IMR-90 (cell line): ENCODE measurements at places on chromosomes 2 and 18. TPM values are rescaled to one million over a fixed set of nuclear protein-coding genes. Genes with fewer than 3 reads are reported as not detected.

- DNase-seq = no peak
Measured at GRCh38 chr2:224969633-224970260, 72.5 kb downstream of the DOCK10 start.

DNA sequence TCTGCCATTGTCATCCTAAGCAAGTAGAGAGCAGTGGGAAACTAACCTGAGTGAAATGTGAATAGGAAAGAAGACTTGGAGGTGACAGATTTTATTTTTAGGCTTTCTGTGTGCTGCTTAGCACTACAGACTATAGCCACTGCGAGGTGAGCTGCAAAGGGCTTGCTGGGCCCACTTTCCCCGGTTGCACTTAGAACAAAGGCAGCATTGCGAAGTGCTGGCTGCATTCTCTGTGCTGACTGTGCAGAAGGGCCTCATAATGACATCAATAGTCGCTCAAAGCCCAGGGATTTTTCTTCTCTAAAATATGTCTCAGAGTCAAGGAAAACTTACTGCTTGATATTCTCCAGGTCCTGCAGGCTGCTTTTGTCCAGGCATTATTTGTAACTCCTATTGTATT lies 592.1 kb downstream of the TDRD15 start:
- DNase-seq = no peak

- peak; percentile 41 for DNase-seq
Measured at GRCh38 chr2:174449033-174449432, 37.8 kb downstream of the GPR155 start.

GRCh38 chr2:46334389-46335271 lies 37.4 kb downstream of the EPAS1 start:
- DNase-seq = peak; percentile 98

DNA sequence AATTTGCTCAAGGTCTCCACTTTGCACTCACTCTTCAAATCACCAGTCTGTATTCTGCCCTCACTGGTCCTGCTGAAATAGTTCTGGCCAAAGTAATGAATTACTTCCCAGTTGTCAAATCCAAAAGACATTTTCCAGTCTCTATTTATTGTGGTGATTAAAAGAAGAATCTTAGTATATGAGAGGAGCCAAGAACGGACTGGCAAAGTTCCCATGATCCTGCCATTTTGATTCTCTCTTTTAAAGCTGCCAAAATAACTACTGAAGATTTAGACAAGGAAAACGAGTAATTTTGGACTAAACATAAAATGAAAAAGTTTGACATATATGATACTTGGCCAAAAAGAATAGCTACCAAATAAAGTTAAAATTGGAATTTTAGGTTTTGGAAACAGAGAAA lies 12.0 kb downstream of the THSD7B start:
- DNase-seq = no peak

Gene MTLN
- total RNA-seq = 6.9 and 14.5 TPM in 2 replicates

DNA sequence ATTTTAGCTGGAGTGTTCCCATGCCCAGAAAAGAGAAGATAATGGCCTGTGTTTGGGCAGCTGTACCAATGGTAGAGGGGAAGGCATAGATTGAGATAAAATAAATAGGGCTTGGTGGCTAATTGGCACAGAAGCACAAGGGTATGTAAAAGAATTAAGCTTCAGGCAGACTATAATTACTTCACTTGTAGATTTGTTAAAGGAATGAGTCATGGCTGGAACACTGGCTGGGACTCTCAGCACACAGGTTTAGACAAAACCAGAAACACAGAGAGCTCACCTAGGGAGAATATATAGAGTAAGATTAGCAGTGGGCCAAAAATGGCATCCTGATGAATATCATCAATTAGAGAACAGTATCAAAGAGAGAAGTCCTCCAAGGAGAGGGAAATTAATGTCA lies 198.3 kb upstream of the FIGN start:
- DNase-seq = no peak

GRCh38 chr2:238461491-238461890 lies 34.8 kb downstream of the ASB1 start:
- DNase-seq = no peak

Gene SLC30A3
- total RNA-seq = under 0.01 TPM in 1 of 2 replicates, not detected in the other

DNA sequence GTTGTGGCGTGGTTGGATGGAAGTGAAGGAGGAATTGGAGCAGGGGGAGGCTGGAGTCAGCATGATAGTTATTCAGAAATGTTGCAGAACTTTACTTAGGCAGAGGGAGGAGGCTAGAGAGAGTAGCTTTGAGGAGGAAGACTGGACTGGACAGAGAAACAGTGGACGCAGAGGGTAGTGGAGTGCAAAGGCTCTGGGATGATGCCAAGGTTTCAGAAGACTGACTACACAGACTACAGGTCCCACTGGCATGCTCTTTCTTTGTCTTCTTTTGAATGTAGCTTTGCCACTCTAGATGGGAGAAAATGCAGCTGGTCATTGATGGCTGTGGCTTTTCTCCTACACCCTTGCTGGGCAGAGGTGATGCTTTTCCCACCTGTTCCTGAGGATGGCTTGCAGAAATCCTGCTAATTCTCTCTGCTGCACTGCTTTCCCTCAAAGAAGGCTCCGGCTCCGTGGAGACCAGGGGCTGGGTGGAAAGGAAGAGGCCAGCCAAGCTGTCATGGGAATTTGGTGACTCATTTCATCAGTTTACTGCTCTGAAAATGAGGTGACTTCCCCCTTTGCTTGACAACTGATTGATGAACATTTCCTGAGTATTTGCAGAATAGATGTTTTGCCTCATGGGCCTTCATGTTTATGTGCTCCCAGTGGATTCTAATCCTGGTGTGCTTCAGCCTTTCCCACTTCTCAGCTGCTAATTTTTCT lies 42.4 kb downstream of the MEIS1 start:
- peak; percentile 60 for DNase-seq

DNA sequence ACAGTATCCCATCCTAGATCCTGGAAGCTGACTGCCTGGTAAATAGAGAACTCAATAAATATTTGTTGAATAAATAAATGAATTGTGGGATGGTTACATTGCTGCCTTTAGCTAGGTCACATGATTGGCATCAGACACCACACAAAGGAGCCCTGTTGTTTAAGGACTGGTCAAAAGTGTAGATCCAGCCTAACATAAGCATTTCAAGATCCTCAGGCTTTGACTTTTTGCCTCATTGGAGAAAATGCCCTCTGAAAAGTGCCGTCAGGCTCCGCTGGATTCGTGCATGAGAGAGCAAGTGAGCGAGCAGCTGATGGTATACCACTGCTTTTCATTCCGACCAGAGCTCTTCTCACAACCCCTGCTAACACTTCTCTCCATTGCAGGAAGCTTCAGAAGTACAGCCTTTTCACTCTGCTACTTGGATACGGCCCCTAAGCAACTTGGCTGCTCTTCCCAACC lies 1.3 kb upstream of the ZNF24 start:
- DNase-seq = no peak

DNA sequence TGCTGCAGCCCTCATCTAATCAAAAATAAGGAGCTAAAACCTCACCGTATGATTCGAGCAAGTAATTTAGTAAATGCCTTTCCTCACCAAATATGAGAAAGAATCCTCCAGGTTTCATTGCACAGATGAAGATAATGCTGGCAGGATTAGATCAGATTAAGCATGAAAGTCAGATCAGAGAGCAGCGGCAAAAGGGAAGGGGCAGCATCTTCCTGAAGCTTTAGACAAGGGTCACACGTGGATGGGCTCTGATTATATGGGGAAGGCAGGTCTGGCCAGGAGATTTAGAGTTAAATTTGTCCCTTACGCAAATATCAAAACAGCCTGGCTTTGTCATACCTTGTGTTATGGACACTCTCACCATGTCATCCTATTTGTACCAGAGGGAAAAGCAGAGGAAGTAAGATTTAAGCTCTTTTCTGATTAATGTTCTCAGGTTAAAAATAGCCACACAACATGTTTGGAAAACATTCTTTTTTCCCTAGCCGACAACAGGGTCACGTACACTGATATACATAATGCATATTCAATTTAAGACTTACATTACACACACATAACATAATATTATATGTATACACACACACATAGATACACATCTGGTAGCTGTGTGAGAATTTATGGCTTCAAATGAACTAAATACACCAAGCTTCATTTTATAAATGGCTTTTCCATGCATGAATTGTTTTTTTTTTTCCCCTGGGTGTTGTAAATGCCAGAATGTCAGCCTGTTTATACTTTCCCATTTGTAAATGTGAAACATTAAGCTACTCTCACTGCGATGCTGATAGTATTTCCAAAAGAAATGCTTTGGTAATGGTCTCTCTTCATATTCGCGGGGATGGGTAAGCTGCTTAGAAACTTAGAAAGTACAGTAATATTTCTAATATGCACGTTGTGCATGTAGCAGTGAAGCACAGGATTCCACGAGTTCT lies 196.3 kb upstream of the SIX3 start:
- DNase-seq = no peak

DNA sequence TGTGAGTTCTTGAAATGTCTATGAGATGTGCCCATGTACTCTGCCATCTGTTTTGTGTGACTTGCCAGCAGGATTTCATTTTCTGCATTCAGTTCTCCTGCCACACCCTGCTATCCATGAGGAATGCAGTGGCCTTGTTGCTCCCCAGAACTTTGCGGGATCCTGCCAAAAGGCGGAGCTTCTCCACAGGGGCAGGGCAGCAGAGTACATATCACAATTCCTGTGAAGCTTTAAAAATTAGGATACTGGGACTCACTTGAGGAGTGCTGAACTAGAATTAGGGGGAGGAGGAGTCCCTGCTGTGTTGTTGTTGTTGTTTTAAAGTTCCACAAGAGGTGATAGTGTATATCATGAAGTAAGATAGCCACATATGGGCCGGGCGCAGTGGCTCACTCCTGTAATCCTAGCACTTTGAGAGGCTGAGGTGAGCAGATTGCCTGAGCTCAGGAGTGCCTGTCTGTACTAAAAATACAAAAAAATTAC lies 76.4 kb downstream of the TANC1 start:
- no peak for DNase-seq

- DNase-seq = no peak
Measured at GRCh38 chr18:51163543-51163942, 33.9 kb downstream of the MEX3C start.

- peak; percentile 29 for DNase-seq
Measured at GRCh38 chr2:105744909-105745853, at the start of gene NCK2. Gene NCK2, plus strand, starts transcription at chr2:105744912. Its CDS starts 110,152 bp downstream, at chr2:105855064.

Gene CXXC1
- 24.0 and 29.4 TPM in 2 replicates for total RNA-seq

DNA sequence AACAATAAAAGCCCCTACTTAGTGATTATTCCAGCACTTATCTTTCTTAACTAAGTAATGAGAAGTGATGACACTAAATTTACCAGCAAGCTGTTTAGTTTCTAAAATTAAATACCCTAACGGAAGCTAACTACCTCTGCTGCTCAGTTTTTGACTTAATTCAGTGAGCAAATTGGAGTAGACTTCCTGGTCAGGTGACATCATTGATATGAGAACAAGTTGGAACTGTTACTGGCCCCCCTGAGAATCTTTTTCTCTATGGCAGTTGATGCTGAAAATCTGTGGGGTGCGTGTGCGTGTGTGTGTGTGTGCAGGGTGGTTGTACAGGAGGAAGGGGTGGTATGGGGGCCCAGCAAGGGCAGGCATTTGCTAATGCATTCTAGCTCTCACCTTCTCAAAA lies 35.5 kb upstream of the BMP10 start:
- no peak for DNase-seq

GRCh38 chr2:189287982-189288521 lies 108.5 kb upstream of the COL5A2 start:
- peak; percentile 91 for DNase-seq

Gene SERPINB3
- total RNA-seq = not detected in 2 replicates

- no peak for DNase-seq
Measured at GRCh38 chr2:144642131-144642530, 122.2 kb upstream of the ZEB2 start.

- no peak for DNase-seq
Measured at GRCh38 chr18:49865401-49865800, 52.1 kb upstream of the ACAA2 start.

GRCh38 chr2:149191915-149192314 lies 138.5 kb upstream of the LYPD6 start:
- no peak for DNase-seq

Gene C2orf66
- not detected in 2 replicates for total RNA-seq
